Smooth muscle cell of the pulmonary artery (primary cell): ENCODE measurements at places on chromosomes 11 and 22. TPM values are rescaled to one million over a fixed set of nuclear protein-coding genes. Genes with fewer than 3 reads are reported as not detected.

Gene PTH
- total RNA-seq = not detected in 2 replicates

Gene RGL4
- not detected in 2 replicates for total RNA-seq

Gene OR51B2
- 0.13 TPM in 2 replicates for total RNA-seq

Gene MIOX
- total RNA-seq = 0.10 TPM in 1 of 2 replicates, not detected in the other

Gene OR5P2
- not detected in 2 replicates for total RNA-seq

Gene LRP4
- 6.9 and 8.1 TPM in 2 replicates for total RNA-seq

Gene ZNF214
- 2.6 and 2.7 TPM in 2 replicates for total RNA-seq

Gene GLYAT
- not detected in 2 replicates for total RNA-seq

Gene RHOD
- total RNA-seq = 9.1 and 10.6 TPM in 2 replicates
